ENCODE measurements at places on chromosomes 5 and 9.
A peak's percentile ranks its signal among the peaks of the same experiment; 100 is the strongest.

- DNase-seq = no peak
Measured at GRCh38 chr5:11579351-11579750, 324.9 kb downstream of the CTNND2 start.

DNA sequence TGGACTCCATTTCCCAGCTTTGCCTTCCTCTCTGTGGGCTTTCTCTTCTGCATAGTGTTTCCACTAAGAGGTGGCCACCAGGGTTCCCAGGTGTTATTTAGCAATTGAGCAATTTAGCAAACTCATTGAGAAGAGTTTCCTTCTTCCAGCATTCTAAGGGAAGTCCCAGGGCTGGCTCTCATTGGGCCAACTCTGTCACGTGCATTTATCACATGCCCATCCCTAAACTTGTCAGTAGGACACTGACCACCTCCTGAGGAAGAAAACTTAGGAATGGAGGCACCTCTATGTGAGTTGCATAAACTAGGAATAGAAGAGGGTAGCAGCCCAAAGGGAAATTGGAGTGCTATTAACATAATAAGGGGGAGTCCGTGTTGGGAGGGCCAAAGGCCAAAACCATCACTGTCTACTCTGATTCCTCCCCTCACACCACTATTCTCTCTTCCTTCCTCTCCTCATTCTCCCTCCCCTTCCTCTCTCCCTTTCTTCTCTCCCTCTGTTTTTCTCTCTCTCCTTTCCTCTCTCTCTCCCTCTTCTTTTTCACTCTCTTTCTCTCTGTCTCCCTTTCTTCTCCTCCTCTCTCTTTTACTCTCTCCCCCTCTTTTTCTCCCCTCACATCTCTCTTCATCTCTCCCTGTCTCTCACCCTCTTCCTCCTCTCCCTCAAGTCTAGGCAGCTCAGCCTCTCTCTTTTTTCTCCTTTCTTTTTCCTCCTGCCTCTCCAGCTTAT, 213.4 kb downstream of the PALM2AKAP2 start:
- no peak for DNase-seq

DNA sequence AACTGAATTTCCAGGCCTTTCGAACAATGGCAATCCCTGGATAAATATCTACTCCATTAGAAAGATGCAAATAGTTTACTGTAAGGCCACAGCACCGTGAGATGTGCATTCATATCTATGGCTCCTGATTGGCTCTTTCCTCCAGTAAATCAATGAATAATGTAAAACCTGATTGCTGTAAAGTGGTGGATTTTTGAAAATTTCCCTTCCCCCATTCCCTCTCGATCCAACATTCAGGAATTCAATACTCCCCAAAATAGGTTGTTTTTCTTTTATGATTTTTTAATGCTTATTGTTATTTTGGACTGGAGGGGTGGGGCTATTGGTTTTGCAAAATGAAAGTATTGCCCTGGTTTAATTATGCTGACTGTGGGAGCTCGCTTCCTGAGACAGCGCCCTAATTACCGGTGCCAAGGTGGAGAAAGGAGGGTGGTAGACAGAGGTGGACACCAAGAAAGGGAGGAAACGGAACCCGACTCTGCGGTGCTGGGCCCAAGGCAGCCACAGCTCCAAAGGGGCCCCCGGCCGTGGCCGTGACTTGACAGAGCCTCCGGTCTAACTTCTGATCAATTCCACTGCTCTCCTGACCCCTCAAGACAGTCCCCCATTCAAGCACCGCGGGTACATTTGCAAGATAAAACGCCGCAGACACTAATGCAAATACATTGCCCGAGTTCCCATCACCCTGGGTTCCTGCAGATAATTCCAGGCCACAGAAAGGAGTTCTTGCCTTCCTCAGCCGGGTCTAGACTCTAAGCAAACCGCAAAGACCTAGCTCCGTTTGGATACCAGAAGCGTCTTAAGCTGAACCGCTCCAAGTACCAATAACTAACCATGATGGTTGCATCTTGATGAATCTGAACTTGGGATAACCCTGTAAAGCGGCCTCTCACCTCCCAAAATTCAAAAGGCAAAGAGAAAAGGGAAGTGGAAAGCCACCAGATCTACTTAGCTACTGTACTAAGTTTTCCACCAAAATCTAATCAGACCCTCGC, 211.2 kb downstream of the MEF2C start:
- no peak for DNase-seq

DNA sequence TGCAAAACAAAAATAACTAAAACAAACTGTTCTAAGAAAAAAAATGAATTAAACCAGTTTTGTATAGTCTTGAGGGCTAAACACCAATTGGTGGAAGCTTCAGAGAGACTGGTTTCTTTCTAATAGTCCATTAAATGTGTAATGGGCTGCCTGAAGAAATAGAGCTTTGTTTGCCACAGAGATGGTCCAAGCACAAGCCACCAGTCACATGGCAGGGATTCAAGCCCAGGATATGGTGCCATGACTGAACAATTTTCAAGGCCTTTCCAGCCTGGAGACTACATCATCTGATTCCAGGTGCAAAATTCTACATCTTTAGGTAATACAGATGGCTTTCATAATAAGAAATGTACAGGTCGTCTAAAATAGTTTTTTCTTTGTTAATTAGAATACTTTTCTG, 355.3 kb downstream of the NR2F1-AS1 start:
- no peak for DNase-seq

DNA sequence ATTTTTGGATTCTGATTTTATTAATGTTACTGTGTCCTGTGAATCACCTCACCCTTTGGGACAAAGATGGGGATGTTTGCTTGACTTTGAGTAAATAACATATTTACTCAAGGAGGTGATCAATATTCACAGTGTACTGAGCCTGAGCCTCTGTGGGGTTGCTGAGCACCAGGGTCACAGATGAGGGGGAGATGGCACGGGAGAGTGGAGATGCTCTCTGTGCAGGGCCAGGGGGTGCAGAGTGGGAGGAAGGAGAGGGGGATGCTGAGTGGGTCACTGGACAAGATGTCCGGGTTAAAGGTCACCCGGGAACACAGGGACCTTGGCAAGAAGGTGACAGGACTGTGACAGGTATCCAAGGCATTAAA, 4.0 kb downstream of the SQSTM1 start:
- no peak for DNase-seq

- no peak for DNase-seq
Measured at GRCh38 chr5:141605523-141606277, 13.1 kb downstream of the DIAPH1 start.

- peak; percentile 54 for DNase-seq
Measured at GRCh38 chr5:14685757-14686156, 21.2 kb downstream of the OTULIN start.

DNA sequence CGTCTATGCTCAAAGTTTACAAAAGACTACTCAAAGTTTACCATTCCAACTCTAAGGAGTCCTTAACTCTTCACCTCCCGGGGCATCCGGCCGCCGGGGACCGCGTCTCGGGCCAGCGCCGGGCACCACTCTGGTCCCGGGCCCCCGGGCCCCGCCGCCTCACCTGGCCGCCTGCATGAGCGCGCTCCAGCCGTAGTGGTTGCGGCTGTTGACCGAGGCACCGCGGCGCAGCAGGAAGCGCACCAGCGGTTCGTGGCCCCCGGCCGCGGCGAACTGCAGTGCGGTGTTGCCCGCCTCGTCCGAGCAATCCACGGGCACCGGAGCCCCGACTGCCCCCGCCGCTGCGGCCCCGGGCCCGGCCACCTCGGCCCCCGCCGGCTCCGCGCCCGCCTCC, 388 bp downstream of the ANKS6 start:
- no peak for DNase-seq

DNA sequence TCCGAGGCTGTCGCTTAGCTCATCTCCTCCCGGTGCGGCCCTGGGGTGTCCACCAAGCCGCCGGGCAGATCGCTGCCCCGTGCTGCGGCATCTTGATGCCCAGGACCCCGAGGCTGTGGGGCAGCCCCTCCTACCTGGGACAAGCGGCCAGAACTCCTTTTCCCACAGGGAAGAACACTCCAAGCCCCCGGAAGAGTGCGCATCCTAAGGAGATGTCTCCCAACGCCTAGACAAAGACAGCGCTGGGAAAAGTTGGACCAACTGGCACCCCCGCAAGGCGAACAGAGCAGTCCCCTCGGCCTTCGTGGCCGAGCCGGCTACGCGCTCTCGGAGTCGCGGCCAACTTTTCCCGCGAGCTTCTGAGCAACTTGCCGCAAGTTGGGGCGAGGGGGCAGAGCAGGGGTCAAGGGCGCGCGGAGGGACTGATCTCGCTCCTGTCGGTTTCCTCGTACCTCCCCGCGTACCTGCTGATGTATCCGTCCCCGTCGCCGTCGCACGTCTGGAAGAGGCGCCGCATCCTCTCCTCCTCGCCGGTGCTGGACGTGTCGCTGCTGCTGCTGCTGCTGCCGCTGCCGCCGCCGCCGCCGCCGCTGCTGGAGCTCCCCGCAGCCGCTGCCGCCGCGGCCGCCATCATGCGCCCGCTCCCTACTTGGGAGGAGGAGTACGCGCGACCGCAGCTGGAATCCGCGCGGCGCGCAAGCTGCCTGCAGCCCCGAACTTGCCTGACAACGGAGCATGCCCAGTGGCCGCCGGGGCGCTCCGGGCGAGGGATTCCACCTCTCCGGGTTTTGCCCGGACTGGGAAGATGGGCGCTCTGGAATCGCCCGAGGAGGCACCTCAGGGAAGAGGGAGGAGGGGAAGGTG, at the start of gene MCC:
MCC (minus strand) TSS at position 673 of the 864 bp plus-strand sequence.
- DNase-seq = peak; percentile 68

GRCh38 chr9:6076851-6077250, 61.4 kb upstream of the RANBP6 start:
- no peak for DNase-seq

DNA sequence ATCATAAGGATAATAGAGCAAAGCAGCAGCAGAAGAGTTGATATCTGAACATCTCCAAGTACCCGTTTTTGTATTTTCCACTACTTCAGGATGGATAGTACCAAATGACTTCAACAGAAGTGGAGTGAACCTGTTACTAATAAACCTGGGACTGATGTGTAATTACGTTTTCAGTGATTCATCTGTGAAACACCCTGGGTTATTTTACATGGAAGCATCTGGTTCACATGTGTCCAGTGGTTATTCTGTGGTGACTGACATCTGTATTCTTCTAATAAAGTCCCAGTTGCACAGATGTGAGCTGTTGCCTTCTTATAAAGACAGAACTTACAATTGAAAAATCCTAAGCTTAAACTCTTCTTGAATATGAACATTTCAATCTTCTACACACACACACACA, 139.7 kb upstream of the VCAN start:
- no peak for DNase-seq

GRCh38 chr9:136541709-136542108, 4.1 kb downstream of the NOTCH1 start:
- DNase-seq = no peak

DNA sequence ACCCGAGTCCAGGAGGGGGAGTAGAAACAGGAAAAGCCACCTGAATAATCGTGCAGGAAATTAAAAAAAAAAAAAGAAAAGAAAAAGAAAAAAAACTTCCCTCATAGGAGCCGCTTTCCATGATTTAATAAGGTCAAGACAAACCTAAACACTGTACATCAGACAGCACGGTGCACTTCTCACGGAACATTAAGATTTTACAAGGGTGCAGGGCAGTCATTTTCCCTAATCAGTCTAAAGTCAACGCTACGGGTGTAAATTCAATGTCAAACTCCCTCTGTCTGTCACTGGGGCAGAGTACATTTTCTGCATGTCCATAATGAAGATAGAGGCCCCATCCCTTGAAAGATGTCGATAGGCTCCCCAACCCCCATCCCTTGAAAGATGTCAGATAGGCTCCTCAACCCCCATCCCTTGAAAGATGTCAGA, 139.7 kb downstream of the TSSK1B start:
- no peak for DNase-seq

- DNase-seq = no peak
Measured at GRCh38 chr9:97365634-97366033, 46.3 kb upstream of the TDRD7 start.

GRCh38 chr9:76602199-76602598, 143.2 kb downstream of the GCNT1 start:
- no peak for DNase-seq

DNA sequence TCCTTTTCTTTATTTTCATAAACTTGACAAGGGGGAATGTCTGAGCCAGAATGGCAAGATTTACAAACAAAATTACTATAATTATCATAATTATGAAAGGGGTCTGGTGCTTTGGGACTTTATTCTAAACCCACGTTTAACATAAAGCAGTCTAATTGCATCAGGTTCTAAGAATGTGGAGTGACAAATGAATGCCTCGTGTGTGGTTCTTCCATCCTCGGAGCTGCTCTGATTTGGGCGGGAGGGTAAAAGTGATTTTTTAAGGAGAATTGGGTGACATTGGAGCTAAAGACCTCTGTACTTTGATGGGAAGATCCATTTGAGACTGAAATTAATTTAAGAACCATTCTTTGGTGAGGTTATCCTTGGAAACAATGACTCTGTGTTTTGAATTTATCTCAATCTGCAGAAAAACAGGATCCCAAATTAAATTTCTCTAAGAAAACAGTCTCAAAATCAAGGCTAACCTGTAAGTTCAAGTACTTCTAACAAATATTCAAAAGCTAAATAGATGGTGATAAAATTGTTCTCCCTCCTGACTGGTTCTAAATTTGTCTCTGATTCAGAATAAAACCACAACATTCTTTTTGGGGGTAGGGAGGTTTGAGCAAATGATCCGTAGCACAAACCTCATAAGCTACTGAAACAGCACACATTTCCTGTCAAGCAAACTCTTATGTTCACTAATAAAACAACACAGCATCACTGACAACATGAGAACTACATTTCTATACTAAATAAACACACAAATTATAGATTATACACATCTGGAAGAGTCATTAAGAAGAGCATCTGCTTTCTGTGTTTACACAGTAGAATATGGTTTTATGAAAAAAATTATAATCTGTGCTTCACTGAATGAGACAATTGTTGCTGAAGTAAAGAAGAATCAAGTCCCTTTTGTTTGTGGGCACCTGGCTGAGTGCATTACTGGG, 85.5 kb downstream of the DCP2 start:
- DNase-seq = peak; percentile 96

GRCh38 chr9:98607152-98607551, 101.6 kb downstream of the GABBR2 start:
- no peak for DNase-seq

GRCh38 chr9:98010445-98010844, 27.3 kb downstream of the ANP32B start:
- DNase-seq = peak; percentile 72

DNA sequence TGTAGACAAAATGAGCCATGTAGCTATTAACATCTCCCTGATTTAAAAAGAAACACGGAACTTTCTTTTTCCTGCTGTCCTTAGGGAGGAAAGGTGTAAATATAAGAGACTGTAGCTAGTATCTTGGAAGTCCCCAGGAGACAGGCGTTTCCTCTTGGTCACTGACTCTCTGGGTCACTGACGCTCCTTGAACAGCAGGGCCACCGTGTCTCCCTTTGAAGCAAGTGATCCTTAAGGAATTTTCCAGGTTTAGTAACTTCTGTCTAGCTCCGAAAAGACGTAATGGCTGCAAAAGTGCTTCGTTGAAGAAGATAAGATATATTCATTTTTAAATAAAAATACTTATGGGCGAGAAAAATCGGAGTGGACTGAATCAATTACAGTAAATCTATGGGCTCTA, 745 bp upstream of the CLTA start:
- peak; percentile 23 for DNase-seq

Measured in kidney glomerular epithelial cell (primary cell).